Foreskin keratinocyte (primary cell): ENCODE measurements at places on chromosomes 7 and 10. TPM values are rescaled to one million over a fixed set of nuclear protein-coding genes. Genes with fewer than 3 reads are reported as not detected.

DNA sequence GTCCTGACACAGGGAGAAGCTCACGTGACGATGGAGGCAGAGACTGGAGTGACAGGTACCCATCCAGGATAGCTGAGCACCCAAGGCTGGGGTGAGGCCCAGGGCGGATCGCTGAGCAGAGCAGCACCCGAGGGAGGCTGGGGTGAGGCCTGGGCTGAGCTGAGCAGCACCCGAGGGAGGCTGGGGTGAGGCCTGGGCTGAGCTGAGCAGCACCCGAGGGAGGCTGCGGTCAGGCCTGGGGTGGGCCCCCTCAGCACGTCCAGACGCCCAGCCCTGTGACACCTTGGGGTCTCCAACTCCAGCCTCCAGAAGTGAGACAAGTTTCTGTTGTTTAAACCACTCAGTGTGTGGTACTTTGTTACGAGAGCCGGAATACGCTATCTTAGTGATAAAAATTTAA, 236.3 kb downstream of the ZMYND11 start:
- no peak for DNase-seq

DNA sequence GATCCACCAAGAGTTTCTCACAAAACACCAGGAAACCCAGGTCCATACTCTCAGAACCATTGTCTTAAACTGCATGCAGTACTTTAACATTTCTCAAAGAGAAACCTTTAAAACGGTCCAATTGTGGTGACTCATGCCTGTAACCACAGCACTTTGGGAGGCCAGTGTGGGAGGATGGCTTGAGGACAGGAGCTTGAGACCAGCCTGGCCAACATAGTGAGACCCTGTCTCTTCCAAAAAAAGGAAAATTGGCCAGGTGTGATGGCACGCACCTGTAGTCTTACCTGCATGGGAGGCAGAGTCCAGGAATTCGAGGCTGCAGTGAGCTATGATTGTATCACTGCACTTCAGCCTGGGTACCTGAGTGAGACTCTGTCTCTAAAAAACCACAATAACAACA, 97.5 kb upstream of the OIT3 start:
- no peak for DNase-seq

GRCh38 chr7:86950360-86950759, 109.1 kb downstream of the ELAPOR2 start:
- DNase-seq, result no peak

GRCh38 chr7:38105874-38106483, 72.1 kb upstream of the STARD3NL start:
- peak; percentile 29 for DNase-seq

DRGX gene
- not detected in 2 replicates for total RNA-seq

DNA sequence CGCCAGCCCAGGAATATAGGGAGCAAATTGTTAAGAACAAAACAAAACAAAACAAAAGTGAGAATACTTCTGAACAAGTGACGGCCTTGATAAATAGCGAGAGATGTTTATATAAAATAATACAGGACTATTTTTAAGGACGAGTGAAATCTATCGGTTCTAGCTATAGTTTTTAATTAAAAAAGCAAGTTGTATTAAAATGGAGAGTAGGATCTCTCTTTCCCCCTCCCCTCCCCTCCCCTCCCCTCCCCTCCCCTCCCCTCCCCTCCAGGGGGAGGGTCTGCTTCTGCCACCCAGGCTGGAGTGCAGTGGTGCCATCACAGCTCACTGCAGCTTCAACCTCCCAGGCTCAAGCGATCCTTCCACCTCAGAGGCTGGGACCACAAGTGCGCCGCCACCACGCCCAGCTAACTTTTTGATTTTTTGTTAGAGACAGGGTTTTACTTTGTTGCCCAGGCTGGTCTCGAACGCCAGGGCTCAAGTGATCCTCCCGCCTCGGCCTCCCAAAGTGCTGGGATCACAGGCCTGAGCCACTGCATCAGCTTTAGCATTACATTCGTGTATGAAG, 440 bp upstream of the TCAF1 start:
- DNase-seq, result no peak

- no peak for DNase-seq
These were observed 3.6 kb downstream of the SRI start for GRCh38 chr7:88216276-88216675.

GRCh38 chr10:129520440-129521080, 53.5 kb downstream of the MGMT start:
- no peak for DNase-seq

MRLN gene
- not detected in 2 replicates for total RNA-seq

NOD1 gene
- 5.7 and 5.9 TPM in 2 replicates for total RNA-seq

- no peak for DNase-seq
These were observed 108.9 kb downstream of the UPF2 start for GRCh38 chr10:11933577-11934223.

DNA sequence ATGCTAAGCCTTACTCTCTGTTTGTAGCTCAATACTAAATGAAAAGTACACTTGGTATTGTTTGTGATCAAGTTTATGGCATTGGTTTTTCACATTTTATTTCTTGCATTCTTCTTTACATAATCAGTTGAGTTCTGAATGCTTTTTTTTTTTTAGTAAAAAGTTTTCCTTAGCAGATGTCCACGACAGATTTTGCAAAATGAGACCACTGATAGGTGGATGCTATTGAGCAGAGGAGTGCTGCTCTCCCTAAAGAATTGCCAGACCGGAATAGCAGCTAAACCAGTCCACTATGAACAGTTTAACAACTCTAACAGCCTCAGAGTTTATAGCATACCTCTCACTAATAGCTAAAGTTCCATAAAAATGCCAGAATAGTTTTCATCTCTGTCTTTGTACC, 225.1 kb upstream of the CACNA2D1 start:
- no peak for DNase-seq

GRCh38 chr10:37957841-37958240, 18.6 kb downstream of the ZNF25 start:
- no peak for DNase-seq

GRCh38 chr10:104347295-104348045, 6.2 kb upstream of the CFAP58 start:
- no peak for DNase-seq

OR6B1 gene
- not detected in 2 replicates for total RNA-seq

GRCh38 chr7:55019191-55019690, 424 bp downstream of the EGFR start:
- DNase-seq, result peak; percentile 14

CYP26A1 gene
- total RNA-seq, result not detected in 2 replicates

PRKCQ gene
- 8.0 and 9.6 TPM in 2 replicates for total RNA-seq

GPRIN2 gene
- 0.58 and 0.78 TPM in 2 replicates for total RNA-seq

DNA sequence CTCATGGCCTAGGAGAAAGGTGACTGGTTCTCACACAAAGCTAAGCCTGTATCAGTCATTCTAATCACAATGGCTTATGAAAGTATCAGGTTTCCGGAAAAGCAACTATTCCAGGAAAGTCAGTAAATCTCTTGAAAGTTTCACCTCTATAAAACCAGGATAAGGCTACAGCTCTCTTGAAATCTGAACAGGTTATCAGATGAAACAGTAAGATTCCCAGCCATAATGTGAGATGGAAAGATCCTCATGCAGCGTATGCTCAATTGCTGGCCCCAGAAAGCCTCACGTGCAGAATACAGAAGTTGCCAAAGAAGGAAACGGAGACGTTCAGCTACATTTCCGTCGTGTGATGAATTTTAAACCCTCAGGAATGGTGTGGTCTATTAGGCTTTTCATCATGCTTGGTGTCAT, 90.0 kb downstream of the PFKFB3 start:
- no peak for DNase-seq

DNA sequence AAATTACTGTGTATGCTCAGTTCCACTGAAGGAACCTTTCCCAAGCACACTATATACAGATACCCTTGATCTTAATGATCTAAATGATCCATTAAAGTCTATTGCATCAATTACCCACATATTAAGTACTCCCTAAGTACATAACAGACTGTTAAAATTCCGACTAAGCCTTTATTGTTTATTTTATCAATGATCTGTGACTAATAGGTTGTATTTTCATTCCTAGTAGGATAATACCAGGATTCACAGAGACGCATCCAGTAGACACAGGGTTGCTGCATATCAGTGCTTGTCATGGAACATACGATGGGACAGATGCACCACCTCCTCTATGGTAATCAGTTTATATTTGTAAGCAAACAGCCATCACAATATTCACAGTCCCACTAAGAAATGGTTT, 159.6 kb upstream of the SLC26A5 start:
- no peak for DNase-seq

HOXA10 gene
- 4.8 and 6.1 TPM in 2 replicates for total RNA-seq

DNA sequence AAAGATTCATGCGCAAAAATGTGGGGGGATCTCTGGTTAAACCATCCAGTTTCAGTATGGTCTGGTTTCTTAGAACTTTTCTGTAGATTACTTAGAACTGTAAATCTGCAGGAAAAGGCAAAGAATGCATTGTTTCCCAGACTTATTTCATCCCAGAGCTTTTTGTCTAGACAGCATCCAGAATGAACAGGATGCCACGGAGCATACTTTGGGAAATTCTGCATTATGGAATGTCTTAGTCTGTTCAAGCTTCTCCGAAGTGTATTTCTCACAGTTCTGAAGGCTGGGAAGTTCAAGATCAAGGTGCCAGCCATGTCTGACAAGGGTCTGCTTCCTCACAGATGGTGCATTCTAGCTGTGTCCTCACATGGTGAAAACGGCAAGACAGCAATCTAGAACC, 136.3 kb downstream of the INHBA start:
- DNase-seq, result no peak

FAM25C gene
- total RNA-seq, result 0.92 TPM in 1 of 2 replicates, not detected in the other

DNA sequence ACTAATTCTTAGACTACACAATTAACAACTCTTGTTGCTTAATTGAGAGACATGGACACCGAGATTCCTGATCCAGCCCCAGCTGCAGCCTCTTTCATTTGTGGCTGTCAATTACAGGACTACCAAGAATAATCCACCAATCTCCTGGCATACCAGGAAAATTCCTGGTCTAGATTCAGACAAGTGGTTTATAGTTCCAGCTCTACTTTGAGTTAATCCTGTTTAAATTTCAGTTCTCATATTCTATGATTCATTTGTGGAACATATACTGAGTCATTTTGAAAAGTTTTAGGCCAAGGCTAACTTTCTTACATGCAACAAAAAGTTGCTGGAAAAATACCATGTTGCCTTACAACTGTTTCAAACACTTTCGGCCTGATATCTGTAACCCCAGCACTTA, 253.5 kb downstream of the MAGI2 start:
- DNase-seq, result peak; percentile 14

CTNNA3 gene
- total RNA-seq, result 0.07 TPM in 1 of 2 replicates, not detected in the other

TLX1 gene
- not detected in 2 replicates for total RNA-seq

DNA sequence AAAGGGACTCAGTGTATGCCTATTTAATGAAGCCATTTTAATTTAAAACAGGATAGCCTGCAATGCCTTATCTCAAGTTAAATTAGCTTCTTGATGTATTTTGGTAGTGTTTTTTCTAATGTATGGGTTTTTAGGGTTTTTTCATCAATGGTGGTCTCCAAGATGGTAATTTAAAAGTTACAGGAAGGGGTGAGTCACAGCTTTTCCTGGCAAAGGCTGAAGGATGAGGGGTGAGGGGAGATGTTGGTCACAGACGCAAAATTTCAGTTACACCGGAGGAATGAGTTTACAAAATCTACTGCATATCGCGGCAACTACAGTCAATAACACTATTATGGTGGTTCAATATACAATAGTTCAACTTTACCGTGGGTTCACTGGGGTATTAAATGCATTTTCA, 31.6 kb downstream of the CCDC3 start:
- DNase-seq, result no peak

C7orf57 gene
- total RNA-seq, result 0.28 and 0.44 TPM in 2 replicates

GRCh38 chr10:102300278-102300843, 55.0 kb downstream of the GBF1 start:
- DNase-seq, result no peak

DNA sequence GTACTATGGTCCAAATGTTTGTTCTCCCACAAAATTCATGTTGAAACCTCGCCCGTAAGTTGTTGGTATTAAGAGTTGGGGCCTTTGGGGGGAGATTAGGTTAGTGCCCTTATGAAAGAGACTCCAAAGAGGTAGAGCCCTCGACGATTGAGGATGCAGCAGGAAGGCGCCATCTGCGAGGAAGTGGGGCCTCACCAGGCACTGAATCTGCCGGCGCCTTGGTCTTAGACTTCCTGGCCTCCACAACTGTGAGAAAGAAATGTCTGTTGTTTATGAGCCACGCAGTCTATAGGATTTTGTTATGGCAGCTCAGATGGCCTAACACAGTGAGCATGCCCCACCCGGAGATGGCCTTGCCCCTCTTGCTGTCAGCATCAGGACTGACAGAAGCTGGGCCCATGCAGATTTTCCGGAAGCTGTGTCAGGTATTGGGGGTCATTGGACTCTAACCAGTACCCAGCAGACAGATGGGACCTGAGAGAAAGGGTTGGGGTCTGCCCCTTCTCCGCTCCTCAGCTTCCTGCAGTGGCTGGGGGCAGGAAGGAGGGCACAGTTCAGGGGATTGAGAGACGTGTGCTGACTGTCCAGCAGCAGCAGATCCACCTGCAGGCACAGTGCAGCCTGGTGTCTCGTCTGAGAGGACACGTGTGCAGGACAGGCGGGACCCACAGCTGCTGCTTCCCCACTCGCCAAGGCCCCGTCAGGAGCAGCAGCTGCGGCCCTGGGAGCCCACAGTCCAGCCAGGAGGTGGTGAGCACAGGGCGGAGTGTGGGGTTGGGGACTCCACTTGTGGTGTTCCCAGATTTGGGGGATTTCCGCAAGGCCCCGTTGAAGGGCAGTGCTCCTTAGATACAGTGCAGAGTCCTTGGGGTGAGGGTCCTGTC, 47.8 kb downstream of the MGMT start:
- no peak for DNase-seq

DNA sequence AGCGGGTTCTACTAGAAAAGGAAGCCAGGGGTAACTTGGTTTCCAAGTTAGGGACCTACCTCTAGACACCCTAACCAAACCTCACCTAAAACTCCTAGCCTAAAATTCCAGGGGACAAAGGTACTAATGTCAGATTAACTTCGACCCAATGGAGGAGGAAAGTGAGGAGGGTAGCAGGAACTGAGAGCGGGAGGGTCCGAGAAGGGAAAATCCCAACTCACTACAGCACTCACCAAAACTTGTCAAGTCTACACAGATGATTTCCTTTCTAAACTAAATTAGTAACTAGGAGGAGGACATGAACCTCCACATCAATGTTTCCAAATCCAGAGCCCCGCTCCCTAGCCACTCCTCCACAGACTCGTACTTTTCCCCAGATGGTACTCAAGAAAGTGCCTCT, 22.6 kb downstream of the CHCHD3 start:
- DNase-seq, result no peak

TMEM270 gene
- total RNA-seq, result not detected in 2 replicates

DNA sequence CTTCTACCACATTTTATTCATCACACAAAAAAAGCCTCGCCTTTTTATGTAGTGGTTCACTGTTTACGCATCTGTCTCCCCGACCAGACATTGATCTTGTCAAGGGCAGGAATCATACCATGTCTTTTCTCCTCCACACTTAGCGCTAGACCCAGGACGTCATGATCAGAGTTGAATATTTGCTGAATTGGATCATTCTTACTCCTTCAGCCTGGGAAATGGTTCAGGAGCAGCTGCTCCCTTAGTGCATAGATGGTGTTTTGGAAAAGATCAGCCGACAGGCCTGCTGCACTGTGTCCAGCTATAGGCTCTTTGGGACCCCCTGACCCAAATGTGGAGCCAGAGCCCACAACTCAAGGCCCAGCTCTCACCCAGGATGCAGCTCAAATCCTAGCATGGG, 249.1 kb upstream of the TMEM72 start:
- DNase-seq, result no peak
